Endothelial cell (in vitro differentiated cells): ENCODE measurements at places on chromosomes 6 and 20.
A peak's percentile ranks its signal among the peaks of the same experiment; 100 is the strongest.

- DNase-seq: no peak
Observed at GRCh38 chr20:61818746-61819573, 246.7 kb downstream of the TAF4 start.

DNA sequence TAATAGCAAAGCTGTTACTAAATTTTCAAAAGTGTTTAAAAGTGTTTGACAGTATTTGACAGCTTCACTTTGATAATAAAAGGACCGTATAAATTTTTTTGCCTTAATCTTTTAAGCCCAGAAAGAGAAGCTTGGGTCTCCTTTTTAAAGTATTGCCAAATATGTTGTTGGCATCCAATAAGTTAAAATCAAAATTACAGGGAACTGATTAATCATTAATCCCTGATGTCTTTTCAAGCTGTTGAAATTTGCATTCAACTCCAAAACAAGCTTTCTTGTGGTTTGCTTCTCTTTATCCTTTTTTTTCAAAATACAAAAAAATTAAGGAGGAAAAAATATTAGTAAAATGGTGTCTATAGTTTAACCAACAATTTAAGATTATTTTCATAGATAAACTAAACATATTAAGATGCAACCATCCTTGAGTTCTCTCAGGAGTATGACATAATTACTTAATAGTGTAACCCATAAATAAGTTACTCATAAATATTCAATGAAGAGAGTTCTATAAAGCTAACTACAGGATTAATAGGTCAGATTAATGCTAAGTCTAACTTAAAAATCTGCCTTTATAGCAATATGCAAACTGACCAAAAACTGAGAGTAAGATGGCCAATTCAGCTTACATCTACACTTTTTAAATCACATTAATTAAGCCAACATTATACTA, 27.0 kb upstream of the CALHM6 start:
- DNase-seq: no peak

DNA sequence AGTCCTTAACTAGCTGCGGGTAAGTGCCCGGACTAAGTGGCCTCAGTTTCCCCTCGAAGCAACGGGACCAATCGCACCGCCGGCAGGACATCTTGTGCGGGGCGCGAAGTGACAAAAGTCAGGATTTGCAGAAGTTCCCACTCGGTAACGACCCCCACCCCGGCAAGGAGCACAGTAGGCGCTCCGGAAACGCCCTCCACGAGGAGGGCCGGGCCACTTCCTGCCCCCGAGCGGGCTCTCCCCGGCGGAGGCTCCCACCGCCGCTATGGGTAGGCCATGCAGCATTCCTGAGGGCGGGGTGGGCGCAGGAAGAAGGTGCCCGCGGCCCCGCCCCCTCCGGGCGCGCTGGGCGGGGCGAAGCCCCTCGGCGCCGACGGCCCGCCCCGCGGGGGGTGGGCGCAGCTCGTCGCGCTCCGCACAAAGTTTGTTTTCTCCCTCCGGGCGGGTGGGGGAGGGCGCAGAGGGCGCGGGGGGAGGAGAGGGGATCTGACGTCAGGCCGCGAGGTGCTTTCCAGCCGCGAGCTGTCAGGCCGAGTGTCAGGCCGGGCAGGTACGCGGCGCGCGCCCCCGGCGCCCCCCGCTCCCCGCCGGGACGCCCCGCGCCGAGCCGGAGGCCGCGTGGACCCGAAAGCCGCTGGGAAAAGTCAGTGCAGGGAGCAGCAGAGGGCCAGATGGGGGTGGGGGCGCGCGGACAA, at the start of gene TGIF2:
Gene TGIF2, plus strand, starts transcription at position 495 of the 695 bp plus-strand sequence. CDS start 5,178 bp downstream, outside the sequence.
- DNase-seq: peak; percentile 96

- no peak for DNase-seq
Observed at GRCh38 chr6:137111296-137112066, 62.0 kb downstream of the IL22RA2 start.

- DNase-seq: peak; percentile 94
Observed at GRCh38 chr20:38221119-38221589, 39.4 kb downstream of the KIAA1755 start.

- DNase-seq: no peak
Observed at GRCh38 chr6:89944181-89944755, 50.0 kb downstream of the GJA10 start.

- no peak for DNase-seq
Observed at GRCh38 chr6:157748839-157749571, 74.0 kb upstream of the SNX9 start.

DNA sequence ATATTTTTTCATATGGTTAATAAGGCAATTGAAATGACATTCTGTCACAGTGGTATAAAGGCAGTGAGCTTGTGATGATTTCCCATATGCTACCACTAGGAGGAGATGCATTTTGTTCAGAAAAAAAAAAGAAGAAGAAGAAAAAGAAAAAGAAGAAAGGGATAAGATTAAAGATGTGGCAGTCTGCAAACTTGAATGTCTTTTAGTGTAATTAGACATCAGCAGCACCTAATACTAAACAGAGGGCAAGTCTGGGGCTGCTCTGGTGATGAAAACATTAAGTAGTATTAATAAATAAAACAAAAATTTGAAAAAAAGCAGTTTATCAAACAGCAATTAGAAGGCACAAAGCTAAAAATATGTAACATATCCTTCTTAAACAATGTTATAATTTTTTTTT, 95.4 kb upstream of the DEFB112 start:
- no peak for DNase-seq

DNA sequence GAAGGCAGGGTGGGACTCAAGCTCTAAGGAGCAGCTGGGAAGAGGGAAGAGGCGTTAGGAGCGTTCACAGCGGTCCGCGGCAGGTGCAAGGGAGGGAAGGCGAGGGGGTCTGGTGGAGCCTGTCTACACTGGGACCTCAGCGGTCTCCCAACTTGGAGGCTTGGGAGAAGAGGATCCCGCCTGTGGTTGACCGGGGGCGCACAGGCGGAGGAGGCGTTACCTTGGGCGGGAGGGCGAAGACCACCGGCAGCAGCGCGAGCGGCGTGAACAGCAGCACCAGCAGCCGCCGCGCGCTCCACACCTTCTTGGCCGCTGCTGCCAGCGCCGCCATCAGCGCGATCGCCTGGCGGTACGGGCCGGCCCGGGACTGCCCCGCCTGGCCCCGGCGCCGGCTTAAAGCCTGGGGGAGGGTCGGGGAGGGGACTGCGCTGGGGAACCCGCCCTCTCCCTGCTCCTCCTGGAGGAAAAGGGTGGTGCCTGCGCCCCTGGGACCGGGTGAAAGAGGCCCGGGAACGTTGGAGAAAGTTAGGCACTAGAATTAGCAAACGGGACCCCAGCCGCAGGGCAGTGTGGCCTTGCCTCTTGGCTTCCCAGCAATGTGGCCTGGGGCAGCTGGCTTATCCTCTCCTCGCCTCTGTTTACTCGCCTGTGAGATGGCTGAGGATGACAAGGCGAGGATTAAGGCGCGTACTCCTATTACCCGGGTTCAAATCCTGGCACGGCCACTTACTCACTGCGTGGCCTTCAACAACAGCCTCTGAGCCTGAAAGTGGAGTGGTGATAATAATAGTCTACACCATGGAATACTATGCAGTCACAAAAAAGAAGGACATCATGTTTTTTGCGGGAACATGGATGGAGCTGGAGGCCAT, at the start of gene SLC13A3:
Gene SLC13A3, minus strand, starts transcription at position 369 of the 872 bp plus-strand sequence. Its CDS starts 38 bp downstream, at position 331.
- DNase-seq: peak; percentile 30

GRCh38 chr6:56479381-56479780, 163.3 kb downstream of the DST start:
- no peak for DNase-seq

DNA sequence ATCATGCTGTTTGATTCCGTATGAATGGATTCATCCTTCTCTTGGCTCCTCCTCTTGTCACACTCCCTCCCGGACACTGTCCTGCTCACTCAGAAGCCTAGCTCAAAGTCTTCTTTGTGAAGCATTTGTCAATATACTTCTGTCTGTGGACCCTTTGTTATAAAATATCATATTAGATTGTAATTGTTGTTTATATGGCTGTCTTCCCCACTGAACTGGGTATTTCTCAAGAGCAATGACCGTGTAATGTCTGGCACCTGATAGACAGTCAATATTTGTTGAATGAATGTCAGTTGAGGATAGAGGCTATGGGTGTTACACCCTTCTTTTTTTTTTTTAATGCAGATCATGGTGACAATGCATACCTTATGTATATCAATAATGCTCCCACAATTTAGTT, 335.3 kb downstream of the SOX4 start:
- no peak for DNase-seq

DNA sequence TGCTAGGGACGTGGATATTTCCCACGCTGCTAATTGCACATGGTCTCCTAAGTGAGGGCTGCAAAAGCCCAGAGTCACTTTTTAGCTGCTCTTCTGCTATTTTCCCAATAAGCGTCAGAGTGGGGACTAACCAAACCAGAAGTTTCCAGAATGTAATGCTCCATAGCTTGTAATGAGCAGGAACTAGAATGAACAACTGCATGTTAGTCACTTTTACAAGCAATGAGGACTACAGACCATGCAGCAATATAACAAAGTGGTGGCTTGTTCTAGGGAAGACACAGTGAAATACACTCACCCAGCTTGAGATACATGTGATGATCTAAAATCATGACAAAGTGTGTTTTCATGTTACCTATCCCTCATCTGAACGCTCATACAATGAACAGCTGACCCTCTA, 314.1 kb upstream of the SGK1 start:
- no peak for DNase-seq

DNA sequence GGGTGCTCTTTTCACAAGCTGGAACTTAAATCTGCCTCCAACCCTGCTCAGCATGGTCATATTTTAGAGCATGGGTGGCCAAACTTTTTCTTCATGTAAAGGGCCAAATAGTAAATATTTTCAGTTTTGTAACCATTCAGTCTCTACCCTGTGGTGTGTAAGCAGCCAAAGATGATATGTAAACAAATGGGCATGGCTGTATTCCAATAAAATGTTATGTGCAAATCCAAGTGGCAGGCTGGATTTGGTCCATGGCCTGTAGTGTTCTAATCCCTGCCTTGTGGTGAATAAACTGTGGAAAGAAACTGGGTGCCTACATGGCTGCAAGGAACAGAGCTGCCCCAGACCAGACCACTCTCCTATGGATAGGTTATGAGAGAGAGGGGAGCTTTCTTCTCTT, 32.7 kb downstream of the OGFRL1 start:
- DNase-seq: no peak

DNA sequence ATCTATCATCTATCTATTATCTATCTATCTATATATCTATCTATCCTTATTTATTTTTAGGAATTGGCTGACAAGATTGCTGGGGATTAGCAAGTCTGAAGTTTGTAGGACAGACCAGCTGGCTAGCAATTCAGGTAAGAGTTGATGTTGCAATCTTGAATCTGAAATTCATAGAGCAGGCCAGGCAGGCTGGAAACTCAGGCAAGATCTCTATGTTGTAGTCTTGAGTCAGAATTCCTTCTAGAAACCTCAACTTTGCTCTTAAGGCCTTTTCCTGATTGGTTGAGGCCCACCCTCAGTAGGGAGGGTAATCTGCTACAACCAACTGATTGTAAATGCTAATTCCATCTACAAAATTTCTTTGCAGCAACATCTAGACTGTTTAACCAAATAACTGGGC, 19.2 kb downstream of the MAPK13 start:
- DNase-seq: no peak

- no peak for DNase-seq
Observed at GRCh38 chr6:168808232-168808631, 367.2 kb downstream of the SMOC2 start.

DNA sequence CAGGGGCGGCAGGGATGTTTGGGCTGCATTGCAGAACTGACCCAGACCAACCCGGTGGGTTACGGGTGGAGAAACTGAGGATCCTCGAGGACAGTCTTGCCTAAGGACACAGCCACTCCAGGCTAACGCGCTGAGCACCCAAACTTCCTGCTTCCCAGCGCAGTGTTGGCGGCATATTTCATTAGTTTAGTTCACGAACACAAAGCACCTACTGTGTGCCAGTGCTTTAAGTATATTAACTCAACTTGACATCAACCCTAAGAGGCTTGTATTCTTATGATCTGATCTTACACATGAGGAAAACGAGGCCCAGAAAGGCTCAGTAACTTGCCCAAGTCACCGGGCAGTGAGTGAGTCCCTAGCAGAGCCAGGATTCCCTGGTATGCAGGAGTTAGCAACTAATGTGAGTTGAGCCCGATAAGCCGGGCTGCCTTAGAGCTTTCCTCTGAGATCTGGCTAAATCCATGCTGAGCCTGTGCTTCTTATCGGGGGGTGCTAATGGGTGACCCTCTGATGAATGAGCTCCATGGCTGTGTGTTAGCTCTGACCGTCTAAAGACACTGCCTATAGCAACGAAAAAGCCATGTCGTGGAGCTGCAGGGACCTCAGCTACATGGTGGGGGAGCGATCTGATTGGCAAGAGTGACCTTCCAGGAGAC, 92.7 kb downstream of the CD40 start:
- DNase-seq: no peak

GRCh38 chr6:85236636-85237035, 213.2 kb upstream of the NT5E start:
- DNase-seq: no peak

DNA sequence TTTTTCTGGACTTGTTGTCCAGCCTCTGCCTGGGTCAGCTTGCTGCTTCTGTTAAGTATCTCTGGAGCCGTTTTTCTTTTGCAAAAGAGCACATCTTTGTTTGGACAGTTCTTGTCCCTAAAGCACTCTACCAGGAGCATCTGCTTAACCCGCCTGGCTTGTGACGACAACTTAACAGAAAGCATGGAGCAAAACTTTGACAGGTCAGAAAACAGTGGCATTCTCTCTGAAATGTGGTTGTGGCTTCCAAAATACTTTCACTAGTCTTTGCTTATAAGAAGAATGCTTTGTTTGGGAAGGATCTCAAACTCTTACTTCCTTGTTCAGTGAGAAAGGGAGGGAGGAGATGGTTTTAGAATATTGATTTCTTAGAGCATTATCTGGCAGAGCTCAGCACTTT, 47.6 kb downstream of the CD109 start:
- DNase-seq: no peak

GRCh38 chr20:59179988-59180387, 16.4 kb downstream of the ZNF831 start:
- no peak for DNase-seq

DNA sequence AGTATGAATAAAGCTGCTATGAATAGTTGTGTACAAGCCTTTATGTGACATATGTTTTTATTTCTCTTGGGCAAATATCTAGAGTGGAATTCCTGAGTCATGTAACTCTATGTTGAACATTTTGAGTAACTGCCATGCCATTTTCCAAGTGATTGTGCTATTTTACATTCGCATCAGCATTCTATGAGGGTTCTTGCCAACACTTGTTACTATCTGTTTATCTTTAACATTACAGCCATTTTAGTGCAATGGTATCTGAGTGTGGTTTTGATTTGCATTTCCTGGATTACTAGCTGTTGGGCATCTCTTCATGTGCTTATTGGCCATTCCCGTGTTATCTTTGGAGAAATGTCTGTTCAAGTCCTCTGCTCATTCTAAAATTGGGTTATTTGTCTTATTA, 19.1 kb downstream of the MYT1 start:
- no peak for DNase-seq

DNA sequence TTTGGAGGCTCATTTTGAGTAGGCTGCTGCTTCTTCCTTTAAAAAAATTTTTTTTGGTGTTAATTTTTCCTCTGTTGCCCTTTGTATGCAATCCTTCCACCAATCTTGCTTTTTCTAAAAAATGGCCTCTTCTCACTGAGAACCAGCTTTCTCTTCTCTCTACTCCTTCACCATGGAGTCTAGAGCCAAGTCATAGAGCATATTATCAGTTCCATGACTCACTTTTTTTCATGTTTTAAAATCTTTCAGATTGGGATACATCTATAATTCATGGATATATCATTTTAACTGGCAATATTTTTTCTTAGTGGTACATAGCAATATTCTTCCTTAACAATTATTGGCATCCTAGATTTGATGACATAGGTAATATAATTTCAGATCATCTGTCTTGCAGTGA, 62.7 kb downstream of the SLX4IP start:
- no peak for DNase-seq

GRCh38 chr6:130018744-130019325, 454 bp downstream of the L3MBTL3 start:
- DNase-seq: peak; percentile 25
